ENCODE measurements at places on chromosomes 13 and 19.
A peak's percentile ranks its signal among the peaks of the same experiment; 100 is the strongest.

DNA sequence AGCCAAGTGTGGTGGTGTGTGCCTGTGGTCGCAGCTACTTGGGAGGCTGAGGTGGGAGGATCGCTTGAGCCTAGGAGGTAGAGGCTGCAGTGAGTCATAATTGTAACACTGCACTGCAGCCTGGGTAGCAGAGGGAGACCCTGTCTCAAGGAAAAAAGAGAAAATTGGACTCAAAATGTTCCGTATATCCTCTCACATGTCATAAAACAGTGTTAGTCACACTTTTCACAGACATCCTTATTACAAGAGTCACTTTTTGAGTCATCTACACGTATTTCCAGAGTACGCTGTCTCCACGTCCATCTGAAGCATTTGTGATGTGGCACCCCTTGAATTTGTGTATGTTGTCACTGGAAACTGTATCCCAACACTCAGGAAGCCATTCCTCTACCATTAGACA lies 133.0 kb downstream of the SIPA1L3 start:
- DNase-seq: no peak

- DNase-seq: no peak
Observed at GRCh38 chr13:58960888-58961287, 1202.8 kb downstream of the DIAPH3 start.

DNA sequence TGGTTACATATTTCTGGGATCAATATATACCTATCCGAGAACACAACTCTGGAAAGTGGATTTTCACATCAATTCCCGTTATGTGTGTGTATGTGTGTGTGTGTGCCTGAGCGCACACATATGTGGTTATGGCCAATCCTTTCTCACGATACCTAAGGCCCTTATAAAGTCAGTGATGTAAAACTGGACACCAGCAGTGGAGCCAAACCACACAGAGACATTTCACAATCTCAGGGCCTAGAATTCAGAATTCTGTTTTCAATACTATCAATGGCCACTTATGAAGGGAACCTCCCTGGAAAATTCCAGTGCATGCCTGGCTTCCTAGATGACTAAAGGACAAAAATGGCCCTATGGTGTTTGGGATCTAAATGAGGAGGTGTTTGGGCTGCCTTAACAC lies 187.3 kb upstream of the UBL3 start:
- no peak for DNase-seq

DNA sequence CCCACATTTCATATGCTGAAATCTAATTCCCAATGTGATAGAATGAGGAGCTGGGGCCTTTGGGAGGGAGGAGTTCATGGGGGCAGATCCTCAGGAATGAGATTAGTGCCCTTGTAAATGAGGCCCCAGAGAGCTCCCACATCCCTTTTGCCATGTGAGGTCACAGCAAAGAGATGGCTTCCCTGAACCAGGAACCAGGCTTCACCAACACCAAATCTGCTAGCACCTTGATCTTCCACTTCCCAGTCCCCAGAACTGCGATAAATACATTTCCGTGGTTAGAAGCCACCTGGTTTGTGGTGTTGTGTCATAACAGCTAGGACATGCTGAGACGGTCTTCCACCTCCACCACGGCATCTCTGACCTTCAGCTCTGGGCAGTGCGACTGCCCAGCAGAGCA lies 62.1 kb downstream of the ING1 start:
- DNase-seq: no peak

GRCh38 chr13:32134241-32135055 lies 102.9 kb downstream of the FRY start:
- no peak for DNase-seq

DNA sequence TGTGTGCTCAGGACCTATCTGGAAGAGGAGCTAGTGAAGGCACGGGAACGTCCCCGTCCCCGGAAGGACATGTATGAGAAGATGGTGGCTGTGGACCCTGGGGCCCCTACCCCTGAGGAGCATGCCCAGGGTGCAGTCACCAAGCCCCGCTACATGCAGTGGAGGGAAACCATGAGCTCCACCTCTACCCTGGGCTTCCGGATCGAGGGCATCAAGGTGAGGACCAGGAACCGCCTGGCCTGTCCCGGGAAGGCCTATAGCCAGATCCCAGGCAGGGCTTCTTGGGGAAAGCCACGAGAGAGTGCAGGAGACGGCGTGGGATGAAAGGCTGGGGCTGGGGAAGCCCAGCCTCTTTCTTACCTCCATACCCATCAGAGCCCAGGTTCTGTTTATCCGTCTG lies 16.2 kb downstream of the ITPKC start:
- DNase-seq: no peak

DNA sequence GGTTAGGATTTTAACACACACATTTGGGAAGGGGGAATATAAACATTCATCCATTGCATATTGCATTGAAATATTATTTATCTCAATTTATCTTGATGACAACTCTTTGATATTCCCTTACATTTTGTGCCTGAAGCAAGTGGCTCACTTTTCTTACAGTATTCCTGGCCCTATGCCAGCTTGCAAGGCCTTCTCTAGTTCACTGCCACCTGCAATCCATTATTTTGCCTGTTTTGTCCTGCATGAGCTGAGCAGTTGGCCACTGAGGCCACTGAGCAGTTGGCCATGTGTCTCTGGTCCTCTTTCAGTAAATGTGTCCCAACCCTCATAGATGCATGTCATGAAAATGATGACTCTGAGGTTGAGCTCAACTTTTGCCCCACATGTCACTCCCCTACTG lies 49.8 kb downstream of the CBY2 start:
- DNase-seq: no peak

DNA sequence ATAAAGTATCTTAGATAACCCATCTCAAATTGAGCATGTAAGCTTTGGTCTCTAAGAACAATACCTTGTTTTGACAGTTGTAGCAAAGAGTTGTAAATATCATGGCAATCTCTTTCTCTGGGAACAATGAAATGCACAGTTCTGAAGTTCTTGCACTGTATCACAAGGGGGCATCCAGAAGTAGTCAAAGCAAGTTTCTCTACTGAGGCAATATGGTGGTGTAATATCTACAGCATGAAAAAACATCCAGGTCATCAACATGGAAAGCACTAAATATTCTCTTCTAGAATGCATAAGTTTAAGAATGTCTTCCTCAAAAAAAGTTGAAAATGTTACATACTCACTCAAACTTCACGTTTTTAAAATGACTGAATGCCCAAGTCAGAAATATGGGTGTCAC lies 19.6 kb downstream of the MTMR6 start:
- no peak for DNase-seq

- DNase-seq: no peak
Observed at GRCh38 chr19:38557205-38557799, 60.5 kb downstream of the MAP4K1 start.

DNA sequence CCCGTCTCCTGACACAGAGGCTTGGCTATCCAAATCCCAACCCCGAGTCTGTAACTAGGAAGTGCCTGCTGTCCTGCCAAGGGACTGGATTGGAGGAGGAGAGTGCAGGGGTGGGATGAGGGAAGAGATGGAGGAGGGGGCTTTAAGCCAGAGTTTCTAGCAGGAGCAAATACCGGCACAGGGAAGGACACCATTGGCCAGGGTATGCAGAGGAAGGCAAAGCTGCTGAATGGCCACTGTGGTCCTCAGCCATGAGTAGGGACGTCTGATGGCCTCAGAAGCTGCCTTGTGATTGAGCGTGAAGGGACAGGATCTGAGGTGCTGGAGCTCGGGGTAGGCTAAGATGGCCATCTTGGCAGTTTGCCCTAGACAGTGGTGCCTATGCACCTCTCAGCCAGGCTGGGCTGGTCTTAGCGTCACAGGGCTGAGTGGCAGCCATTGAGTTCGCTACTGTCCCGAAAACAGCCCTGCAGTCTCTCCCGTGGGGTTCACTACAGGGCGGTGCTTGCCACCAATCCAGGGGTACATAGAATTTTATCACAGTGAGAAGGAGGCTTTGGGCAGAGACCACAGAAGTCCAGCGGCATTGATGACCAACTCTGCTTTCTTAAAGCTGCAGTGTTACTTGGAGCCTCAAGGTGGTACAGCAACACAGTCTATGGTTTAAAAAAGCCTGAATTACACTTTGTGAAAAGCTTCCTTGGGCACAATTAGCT lies 61.8 kb downstream of the AKAP11 start:
- DNase-seq: no peak

- DNase-seq: peak; percentile 70
Observed at GRCh38 chr19:50357178-50358100, 8.0 kb downstream of the NAPSA start.

GRCh38 chr13:104869501-104869900 lies 1666.0 kb downstream of the EFNB2 start:
- DNase-seq: no peak

DNA sequence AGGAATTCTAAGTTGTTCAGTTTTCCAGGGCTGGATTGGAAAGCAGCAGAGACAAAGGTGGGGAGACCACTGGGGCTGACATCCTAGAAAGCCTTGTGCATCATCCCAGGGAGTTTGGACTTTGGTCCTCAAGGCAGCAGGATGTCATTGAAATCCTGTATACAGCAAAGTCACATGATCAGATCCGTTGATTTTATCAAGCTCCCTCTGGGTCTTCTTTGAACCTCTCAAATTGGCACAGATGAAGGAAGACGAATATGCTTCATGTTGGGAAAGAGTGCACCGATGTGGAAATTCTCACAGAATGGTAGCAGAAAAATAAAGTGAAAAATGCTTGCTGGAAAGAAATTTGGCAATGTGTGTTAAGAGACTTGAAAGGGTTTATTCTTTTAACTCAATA lies 149.8 kb upstream of the TMTC4 start:
- DNase-seq: no peak

DNA sequence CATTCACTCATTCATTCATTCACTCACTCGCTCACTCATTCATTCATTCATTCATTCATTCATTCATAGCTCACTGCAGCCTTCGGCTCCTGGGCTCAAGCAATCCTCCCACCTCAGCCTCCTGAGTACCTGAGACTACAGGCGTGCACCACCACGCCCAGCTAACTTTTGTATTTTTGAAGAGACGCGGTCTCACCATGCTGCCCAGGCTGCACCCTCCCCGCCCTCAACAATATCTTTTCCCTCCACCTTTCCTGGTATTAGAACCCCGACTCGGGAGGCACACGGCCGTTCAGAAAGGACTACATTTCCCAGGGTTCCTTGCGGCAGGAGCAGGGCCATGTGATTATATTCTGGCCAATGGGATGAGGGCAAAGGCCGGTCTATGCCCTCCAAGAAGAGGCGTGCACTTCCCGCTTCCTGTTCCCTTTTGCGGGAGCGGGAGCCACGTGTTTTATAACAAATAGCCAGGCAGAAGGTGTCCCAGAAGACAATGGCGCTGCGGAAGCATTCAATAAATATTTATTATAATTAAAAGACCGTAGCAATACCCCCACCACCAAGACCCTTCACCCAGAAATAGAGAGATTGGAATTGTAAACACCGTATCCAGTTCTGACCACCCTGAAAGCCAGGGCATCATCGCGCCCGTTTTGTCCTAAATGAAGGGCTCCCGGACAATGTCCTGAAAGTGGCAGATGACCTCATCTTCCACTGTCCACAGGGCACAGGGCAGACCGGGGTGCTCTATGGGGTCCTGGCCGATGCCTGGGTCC lies 15.9 kb downstream of the TICAM1 start:
- DNase-seq: peak; percentile 42

DNA sequence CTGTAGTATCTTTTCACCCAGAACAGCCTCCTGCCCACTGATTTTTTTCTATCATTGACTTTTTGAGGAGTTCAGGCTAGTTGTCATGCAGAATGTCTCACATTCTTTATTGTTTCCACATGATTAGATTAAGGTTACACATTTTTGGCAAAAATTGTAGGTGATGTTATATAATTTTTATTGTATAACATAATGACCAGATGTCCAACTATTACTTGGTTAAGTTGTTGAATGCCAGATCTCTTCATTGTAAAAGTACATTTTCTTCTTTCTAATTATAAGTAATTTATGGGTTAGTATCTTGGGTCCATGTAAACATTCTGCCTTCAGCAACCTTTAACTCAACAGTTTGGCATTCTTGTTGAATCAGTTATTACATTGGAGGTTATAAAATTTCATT lies 138.4 kb downstream of the POSTN start:
- no peak for DNase-seq

- no peak for DNase-seq
Observed at GRCh38 chr19:50992666-50993035, 8.8 kb downstream of the KLK8 start.

DNA sequence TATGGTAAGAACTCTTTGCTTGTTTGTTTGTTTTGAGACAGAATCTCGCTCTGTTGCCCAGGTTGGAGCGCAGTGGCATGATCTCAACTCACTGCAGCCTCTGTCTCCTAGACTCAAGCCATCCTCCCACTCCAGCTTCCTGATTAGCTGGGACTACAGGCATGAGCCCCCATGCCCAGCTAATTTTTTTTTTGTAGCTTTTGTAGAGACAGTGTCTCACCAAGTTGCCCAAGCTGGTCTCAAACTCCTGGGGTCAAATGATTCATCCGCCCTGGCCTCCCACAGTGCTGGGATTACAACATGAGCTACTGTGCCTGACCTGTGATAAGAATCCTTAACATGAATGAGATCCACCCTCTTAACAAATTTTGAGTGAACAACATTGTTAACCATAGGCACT lies 183.9 kb upstream of the TSHZ3 start:
- no peak for DNase-seq

DNA sequence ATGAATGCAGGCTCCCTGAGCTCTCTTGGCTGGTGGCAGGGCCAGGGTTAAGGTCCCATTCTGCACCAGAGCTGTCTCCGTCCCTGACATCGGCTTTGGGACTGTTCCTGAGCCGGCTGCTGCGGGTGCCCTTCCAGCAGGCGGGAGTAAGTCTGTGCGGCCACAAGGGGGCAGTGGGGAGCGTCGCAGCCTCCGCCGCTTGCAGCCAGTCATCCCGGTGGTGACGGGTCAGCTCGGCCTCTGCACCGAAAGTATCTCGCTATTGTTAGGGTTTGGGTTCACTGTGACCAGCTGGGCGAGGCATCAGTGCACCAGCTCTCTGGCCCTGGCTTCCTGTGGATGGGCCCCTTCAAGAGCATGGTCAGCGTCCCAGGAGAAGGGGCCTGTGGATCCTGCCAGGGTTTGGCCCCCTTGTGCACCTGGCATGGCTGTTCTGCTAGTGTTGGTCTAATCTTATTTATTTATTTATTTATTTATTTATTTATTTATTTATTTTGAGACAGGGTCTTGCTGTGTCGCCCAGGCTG lies 15.1 kb downstream of the NDUFB7 start:
- DNase-seq: peak; percentile 54

- no peak for DNase-seq
Observed at GRCh38 chr13:38952827-38953226, 37.8 kb downstream of the STOML3 start.

DNA sequence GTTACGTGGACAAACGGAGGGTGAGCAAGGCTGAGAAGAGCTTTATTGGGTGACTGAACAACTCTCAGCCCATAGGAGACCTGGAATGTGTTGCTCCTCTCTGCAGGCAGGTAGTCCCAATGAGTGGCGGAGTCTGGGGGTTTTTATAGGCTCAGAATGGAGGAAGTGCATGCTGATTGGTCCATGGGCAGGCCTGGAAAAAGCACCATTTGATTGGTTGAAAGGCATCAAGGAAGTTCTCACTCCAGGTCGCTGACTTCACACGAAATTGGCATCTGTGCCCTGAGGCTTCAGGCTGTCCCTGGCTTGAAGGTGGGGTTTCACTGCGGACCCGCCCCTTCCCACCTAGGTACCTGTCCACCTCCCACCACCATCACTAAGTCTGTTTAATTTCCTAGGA lies 65.4 kb downstream of the SPATA13 start:
- no peak for DNase-seq

GRCh38 chr13:112702341-112702985 lies 12.6 kb downstream of the ATP11A start:
- DNase-seq: no peak

All from stimulated activated CD8-positive, alpha-beta memory T cell treated with anti-CD3 and anti-CD28 coated beads, Interleukin-15, amount 100 ng/mL, for 24 hours (primary cell).